ENCODE measurements at places on chromosomes 13 and 19.

- peak; percentile 76 for DNase-seq
These were observed 38.6 kb downstream of the LIG4 start for GRCh38 chr13:108176685-108177274.

- DNase-seq: no peak
These were observed 66.1 kb upstream of the DIAPH3 start for GRCh38 chr13:60229708-60230272.

DNA sequence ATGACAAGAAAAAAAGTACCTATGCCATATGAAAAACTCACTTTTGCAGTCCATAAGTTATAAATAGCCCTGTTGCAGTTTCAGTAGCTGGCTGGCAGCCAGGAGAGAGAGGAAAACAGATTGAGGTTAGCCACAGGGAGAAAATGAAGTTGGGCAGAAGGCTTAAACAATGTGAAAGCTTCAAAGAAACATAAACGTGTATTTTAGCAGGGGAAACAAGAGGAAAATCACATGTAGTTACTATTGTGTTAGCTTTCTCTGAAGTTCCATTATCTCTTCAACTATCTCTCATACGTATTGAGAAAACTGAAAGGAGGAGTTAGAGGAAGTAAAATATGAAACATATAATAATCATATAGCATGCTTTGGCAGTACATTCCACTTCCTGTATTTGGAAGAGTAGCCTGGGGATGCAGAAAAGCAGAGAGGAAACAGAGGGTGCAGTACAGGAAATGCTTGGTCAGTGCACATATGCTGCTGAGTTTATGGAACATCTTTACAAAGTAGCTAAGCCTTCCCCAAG, 1551.1 kb downstream of the EFNB2 start:
- peak; percentile 95 for DNase-seq

GRCh38 chr13:38473305-38473704, 123.7 kb downstream of the UFM1 start:
- DNase-seq: no peak

- no peak for DNase-seq
These were observed 1.4 kb downstream of the ASPDH start for GRCh38 chr19:50512112-50512998.

DNA sequence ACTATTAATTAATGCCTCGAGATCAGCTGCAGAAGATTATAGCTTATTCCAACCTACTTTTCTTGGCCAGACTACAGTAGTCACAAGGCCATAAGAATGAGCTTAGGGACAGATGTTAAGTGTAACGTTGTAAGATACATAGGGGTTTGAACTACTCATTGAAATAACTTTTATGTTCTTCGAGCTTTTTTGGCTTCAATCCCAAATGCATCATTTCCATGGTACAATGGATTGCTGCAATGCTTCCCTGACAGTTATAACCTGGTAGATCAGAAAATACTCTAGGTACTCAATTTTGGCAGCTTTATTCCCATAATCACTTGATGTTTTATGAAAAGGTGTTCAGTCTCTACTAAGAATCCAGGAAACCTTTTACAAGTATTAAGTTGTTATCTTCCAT, 2216.7 kb upstream of the PCDH20 start:
- no peak for DNase-seq

GRCh38 chr13:43924549-43925245, 45.0 kb downstream of the LACC1 start:
- no peak for DNase-seq

DNA sequence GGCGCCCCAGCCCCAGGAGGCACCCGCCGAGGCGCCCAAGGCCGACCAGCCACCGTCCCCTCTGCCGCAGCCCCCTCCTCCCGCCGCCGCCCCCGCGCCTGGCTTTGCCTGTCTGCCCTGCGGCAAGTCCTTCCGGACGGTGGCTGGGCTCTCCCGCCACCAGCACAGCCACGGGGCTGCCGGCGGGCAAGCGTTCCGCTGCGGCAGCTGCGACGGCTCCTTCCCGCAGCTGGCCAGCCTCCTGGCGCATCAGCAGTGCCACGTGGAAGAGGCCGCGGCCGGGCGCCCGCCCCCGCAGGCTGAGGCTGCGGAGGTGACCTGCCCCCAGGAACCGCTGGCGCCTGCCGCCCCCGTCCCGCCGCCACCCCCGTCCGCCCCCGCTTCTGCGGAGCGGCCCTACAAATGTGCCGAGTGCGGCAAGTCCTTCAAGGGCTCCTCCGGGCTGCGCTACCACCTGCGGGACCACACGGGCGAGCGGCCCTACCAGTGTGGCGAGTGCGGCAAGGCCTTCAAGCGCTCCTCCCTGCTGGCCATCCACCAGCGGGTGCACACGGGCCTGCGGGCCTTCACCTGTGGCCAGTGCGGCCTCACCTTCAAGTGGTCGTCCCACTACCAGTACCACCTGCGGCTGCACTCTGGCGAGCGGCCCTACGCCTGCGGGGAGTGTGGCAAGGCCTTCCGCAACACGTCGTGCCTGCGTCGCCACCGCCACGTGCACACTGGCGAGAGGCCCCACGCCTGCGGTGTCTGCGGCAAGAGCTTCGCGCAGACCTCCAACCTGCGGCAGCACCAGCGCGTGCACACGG, 2.6 kb upstream of the NAT14 start:
- DNase-seq: no peak

GRCh38 chr19:46737298-46737654, 8.6 kb upstream of the FKRP start:
- DNase-seq: no peak

GRCh38 chr13:35349673-35350278, 126.7 kb downstream of the MAB21L1 start:
- DNase-seq: no peak

DNA sequence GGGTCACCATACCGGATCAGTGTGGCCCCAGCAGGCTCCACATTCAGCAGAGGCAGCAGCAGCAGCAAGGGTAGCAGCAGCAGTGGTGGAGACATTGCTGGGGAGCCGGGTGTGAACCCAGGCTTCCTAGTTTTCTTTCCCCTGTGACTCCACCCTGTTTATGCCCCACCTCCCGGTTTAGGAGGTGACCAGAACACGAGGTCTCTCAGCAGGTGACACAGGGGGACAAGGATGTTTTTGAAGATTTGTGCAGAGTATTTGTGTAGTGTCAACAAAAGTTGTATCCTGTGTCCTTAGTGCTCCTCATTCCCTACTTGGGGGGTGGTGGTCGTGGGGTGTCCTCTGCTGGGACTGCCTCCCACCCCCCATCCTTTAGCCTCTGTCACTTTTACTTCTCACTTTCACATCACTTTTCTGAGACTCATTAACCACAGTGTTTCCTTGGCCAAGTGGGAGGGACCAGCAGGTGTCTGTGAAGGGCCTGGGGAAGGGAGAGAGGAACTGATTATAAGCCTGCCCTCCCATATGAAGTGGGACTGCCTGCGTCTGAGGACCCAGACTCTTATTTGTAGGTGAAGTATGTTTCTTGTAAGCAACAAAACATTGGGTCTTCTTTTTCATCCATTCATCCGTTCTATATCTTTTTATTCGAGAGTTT, 15.6 kb upstream of the KCNC3 start:
- DNase-seq: no peak

- no peak for DNase-seq
These were observed 180.5 kb downstream of the IRS2 start for GRCh38 chr13:109605846-109606245.

DNA sequence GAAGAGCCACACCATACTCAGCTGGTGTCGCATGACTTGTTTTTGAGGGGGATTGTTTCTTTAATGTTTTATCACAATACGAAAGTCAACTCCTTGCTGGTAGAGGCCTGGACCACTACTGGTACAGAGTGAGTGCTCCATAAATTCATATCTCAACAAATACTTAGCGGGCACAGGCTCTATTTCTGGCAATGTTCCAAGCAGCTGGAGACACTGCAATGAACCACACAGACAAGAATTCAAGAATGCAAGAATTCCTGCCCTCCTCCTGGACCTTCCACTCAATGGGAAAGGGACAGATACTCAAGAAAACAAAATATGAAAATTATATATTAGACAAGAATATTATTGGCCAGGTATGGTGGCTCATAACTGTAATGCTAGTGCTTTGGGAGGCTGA, 5.1 kb upstream of the FXYD5 start:
- no peak for DNase-seq

- DNase-seq: no peak
These were observed 11.5 kb downstream of the PODNL1 start for GRCh38 chr19:13926715-13927114.

DNA sequence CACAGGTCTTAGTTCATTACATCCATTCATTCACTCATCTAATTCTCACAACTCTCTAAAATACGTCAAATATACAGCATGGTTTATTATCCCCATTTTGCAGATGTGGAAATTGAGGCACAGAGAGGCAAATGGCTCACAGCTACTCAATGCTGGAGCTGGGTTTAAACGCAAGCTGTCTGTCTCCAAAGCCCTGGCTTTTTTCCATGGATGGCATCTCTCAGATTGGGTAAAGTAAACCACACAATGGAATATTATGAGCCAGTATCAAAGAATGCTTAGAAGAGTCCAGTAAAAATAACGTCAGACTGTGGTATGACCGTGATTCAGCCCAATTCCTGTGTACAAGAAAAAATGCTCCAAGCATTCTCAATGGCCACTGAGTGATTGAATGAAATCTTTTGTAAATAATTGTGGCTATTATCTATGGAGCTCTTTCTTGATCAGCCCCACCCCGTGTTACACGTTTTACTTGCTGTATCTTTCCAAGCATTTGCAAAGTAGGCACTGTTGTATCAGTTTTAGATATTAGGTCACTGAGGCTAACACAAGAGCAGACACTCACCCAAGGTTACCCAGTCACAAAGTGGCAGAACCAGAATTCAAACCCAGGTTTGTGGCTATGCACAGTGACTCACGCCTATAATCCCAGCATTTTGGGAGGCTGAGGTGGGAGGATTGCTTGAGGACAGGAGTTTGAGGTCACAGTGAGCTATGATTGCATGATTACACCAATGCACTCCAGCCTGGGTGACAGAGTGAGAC, 5.5 kb upstream of the ACP7 start:
- no peak for DNase-seq

- DNase-seq: no peak
These were observed 342.7 kb upstream of the TMTC4 start for GRCh38 chr13:101017123-101017872.

GRCh38 chr19:47499371-47499770, 15.4 kb upstream of the KPTN start:
- no peak for DNase-seq

DNA sequence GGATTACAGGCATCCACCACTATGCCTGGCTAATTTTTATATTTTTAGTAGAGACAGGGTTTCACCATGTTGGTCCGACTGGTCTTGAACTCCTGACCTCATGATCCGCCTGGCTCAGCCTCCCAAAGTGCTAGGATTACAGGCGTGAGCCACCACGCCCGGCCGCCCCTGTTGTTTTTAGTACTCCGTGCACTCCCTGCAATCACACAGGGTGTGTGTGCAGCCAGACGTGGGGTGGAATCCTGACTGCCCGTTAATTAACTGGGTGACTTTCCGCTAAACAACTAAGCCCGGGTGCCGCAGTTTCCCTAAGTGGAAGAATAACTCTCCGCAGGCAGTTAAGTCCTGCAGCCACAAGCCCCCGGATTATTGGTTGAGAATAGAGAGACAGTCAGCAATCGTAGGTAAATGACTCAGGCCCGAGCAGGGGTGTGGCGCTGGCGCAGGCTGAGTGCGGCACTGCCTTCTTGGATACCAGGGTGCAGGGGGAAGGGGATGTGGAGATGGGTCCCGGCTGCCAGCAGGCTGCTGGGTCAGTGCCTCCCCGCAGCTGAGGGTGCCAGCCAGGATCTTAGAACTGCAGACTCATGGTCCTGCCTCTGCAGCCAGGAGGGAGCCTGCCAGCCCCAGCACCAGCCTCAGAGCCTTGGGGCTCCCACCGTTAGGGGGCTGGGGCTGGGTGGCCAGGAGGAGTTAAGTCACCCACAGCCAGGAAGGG, 6.1 kb upstream of the FXYD3 start:
- no peak for DNase-seq

GRCh38 chr13:35646056-35646774, 169.7 kb upstream of the MAB21L1 start:
- no peak for DNase-seq

GRCh38 chr13:77370888-77371287, 44.0 kb upstream of the MYCBP2 start:
- DNase-seq: no peak

- peak; percentile 80 for DNase-seq
These were observed 42.9 kb downstream of the CAB39L start for GRCh38 chr13:49400755-49401659.

DNA sequence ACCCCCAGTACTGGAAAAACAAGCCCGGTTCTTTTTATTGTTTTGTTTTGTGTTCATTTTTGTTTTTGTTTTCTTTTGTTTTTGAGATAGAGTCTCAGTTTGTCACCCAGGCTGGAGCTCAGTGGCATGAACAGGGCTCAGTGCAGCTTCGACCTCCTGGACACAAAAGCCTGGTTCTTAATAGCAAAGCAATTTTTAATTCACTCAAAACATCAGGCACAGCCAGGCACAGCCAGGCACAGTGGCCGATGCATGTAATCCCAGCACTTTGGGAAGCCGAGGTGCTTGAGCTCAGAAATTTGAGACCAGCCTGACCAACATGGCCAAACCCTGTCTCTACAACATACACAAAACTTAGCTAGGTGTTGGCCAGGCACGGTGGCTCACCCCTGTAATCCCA, 30.7 kb downstream of the INSR start:
- DNase-seq: no peak

GRCh38 chr13:80400164-80400864, 59.4 kb upstream of the SPRY2 start:
- DNase-seq: no peak

- no peak for DNase-seq
These were observed 27.3 kb upstream of the EDDM13 start for GRCh38 chr19:56245121-56245740.

DNA sequence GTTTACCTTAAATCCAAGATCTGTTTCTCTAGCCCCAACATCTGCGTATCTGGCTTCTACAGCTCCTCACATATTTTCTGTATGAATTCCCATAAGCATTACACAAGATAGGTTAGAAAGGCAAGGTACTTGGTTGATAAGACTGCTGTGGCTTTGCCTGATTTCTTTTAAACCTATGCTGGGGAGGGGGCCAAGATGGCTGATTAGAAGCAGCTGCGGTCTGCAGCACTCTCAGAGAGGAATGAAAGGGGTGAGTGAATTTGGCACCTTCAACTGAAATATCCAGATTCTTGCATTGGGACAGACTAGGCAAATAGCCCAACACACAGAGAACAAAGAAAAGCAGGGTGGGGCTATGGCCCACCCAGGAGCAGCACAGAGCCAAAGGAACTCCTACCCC, 12.2 kb upstream of the DLEU7 start:
- no peak for DNase-seq

DNA sequence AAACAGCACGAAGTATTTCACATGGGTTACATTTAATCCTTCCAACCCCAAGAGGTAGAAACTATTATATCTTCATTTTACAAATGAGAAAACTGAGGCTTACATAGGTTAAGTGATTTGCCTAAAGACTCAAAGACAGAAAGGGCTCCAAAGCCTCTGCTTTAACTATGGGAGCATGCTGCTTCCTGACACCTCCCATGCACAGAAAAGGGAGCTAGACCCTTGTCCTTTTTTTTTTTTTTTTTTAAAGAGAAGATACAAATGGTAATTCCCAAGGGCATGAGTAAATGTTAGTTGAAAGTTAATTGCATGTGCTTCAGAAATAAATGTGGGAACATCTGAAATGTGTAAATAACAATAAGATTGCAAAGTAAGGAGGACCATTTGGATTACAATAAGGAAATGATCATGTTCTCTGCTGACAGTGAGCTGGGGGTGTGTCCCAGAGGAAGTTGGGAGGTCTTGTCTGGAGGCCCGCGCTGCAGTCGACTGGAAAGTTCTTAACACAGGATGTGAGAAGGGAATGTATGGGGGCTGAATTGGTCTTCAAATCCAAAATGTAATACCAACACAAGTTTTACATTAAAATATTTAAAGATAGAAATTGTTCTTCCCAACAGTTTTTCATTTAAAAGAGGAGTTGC, 500.3 kb downstream of the KLF12 start:
- DNase-seq: no peak

GRCh38 chr13:85537601-85538000, 261.6 kb downstream of the SLITRK6 start:
- no peak for DNase-seq
